ENCODE measurements at places on chromosomes 12 and 14. TPM values are rescaled to one million over a fixed set of nuclear protein-coding genes. Genes with fewer than 3 reads are reported as not detected.

Gene TBX3
- 3.3 TPM for total RNA-seq

GRCh38 chr12:2057795-2058408 is 5.1 kb downstream of the CACNA1C start:
- DNase-seq: no peak

DNA sequence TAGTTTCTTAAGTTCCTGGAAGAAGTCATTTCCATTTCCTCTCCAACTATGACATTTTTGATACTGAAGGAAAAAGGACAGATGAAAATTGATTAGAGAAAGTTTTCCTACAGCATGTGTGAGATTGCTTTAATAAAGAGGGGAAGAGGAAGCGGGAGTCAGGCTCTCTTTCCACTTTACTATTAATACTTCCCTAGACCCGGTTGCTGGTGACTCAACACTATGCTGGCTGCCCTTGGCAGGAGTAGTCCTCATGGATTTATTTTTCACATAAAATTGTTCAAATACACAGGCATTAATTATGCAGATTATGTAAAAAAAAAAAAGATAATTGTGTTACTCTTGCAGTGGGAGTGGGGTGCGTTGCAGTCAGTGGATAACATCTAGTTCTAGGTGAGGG is 293.4 kb downstream of the EGLN3 start:
- no peak for DNase-seq

Gene LHX5
- not detected for total RNA-seq

- no peak for DNase-seq
These were observed 14.3 kb downstream of the JDP2 start for GRCh38 chr14:75442166-75442565.

- DNase-seq: no peak
These were observed 553.7 kb downstream of the FOXG1 start for GRCh38 chr14:29320286-29320685.

DNA sequence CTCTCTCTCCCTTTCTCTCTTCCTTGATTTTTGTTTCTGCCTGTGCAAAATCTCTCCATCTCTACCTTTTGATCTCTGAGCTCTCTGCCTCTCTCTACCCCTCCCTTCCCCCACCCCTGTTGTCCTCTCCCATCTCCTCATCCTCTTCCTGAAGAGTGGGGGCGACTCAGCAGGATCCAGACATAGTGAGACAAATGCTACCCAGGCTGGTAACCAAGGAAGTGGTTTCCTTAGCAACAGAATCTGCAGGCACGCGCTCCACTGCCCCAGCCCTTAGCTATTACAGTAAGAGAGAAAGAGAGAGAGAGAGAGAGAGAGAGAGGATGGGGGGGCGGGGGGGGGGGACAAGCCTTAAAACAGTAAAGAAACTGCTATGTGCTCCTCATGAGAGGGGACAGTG is 85.6 kb downstream of the CMKLR1 start:
- no peak for DNase-seq

Gene TAS2R31
- total RNA-seq: 1.7 TPM

Gene RASAL1
- 0.74 TPM for total RNA-seq

DNA sequence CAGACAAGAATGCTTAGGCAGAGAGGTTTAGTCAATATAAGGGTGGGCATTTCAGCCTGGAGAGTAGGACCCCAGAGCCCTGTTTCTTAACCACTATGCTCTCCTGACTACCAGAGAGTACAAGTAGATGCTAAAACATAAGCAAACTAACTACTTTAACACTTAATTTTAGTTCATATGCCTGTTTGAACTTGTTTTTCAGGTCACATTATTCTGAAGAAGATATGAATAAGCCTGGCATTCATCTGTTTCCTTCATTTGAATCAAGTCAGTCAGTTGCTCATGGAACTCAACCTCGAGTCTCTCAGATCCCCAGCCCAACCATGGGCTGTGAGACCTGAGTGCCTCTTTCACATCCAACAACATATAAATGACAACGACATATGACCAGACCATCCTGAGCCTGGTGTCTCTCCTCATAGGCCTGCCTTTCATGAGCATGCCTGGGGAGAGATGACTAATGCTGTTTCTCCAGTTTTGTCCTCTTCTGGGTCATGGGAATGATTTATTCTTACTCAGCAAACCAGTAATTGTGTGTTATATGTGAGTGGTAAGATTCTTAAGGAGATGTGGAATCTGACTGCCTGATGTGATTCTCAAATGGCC is 251.1 kb upstream of the BTG1 start:
- DNase-seq: peak; percentile 70

Gene KRT79
- not detected for total RNA-seq

Gene TAMALIN
- 26.7 TPM for total RNA-seq

DNA sequence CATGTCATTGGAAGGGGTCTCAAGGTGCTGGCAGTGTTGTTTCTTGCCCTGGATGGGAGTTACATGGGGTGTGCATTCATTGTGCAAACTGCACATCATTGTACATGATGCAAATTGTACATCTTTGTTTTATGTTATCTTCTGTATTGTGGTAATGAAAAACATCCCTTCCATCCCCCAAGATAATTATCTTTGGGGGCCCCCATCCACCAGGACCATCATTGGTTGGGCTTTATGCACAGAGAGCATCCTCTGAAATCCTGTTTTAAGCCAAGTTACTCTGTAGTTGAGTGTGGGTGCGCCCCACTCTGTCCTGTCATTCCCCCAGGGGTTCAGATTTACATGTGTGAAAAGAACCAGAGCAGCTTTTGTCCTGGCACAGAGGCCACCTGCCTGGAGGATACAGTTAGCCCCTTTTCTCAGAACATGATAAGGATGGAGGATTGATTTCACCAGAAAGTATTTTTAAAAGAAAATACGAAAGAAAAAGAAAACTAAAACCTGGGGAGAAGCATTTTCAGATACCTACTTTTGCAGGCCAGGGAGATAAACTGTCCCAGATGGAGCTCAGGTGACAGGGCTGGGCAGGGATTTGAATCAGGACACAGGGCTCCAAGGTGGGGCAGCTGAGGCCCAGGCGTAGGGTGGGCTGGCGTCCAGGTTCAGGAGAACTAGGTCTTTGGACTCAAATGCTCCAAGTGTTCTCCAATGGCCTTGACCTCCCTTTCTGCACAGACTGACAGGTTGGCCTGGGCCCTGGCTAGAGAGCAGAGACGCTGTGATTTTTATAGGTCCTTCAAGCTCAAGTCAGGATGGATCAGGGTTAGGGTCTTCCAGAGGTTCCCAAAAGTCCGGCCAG is 17.2 kb downstream of the WSCD2 start:
- no peak for DNase-seq

- no peak for DNase-seq
These were observed 710 bp upstream of the FOS start for GRCh38 chr14:75277815-75278421.

Gene LIN7A
- not detected for total RNA-seq

GRCh38 chr14:91144425-91145145 is 30.7 kb downstream of the DGLUCY start:
- no peak for DNase-seq

DNA sequence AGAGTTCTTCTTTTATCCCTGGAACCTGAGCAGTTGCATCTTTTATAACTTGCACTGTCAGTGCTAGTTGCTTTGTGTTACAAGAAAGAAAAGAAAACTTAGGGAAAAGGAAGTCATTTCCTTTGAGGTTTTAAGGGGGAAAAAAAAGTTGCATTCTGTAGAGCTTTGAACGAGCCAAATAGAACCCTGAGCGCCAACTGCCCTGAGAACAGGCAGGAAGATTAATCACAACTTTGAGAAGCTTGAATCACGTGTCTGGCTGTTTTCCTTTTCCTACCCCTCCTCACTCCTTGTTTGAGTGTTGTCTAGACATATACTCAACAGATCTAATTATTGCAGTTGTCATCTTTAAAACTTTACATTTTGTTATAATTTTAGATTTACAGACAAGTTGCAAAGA is 12.5 kb downstream of the PCNX1 start:
- DNase-seq: no peak

Gene HSPA2
- 21.1 TPM for total RNA-seq

GRCh38 chr12:52082988-52083637 is 3.6 kb downstream of the SMIM41 start:
- DNase-seq: peak; percentile 72

DNA sequence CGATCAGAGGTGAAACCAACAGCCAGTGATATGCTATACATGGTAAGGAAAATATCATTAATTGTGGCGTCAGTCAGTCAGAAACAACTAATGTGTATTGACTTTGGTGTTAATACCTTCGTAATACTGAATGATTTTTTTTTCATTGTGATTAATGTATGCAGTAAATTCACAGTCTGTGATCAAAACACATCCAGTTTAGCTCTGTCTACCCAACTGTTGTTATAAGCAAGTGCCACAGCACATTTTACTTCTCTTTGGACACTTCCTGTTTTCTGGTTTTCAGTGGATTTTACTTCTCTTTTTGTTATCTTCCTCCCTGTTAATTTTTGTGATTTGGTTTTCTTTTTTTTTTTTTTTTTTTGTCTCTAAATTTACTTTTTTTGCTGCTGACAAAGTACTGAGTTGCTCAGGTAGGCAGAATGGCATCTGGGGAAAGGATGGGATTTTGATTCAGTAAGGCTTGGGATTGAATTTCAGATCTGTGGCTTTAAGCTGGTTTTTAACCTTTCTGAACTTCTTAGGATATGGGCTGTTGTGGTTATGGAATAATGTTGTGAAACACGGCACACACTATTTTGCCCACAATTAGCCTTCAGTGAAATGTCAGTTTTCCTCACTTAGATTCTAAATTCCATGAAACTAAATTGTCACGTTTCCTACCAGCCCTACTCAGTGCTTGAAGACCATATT is 604 bp downstream of the GLIPR1 start:
- DNase-seq: no peak

DNA sequence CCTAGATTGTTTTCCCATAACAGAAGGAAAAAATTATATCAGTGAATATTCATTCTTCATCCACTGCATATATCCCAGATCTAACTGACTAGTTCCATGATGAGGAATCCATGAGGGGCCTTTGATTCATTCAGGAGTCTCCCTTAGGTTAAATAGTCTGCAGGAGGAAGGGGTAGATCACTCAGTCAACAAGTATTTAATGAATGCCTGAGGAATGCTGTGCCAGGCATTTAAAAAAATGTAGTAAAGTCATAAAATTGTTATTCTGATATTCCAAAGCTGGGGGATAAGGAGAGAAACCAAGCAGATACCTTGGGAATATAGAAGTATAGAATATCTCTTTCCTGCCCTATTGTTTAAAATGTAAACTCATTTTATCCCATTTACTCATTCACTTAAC is 216.2 kb upstream of the CAND1 start:
- no peak for DNase-seq

Gene CGRRF1
- 17.1 TPM for total RNA-seq

Gene RNASE1
- 0.21 TPM for total RNA-seq

DNA sequence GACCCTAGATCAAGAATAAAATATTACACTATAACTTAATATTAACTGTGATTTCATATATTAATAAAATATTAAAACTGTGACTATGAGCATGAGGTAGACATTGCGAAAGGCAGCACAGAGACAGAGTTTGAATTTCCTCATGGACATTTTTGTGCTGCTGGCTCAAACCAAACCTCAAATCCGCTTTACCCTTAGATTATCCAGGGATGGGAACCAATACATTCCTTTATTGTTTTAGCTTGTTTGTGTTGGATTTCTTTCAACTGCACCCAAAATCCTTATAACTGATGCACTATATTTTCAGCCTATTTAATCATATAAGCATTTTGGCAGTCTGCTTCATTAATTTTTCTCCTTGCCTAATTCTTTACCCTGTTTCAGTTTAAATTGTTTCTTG is 436.7 kb downstream of the ATP23 start:
- no peak for DNase-seq

All from SK-MEL-5 (cell line).